Occipital lobe (tissue), 3 donors: ENCODE measurements at places on chromosomes 5 and 9. TPM values are rescaled to one million over a fixed set of nuclear protein-coding genes. Genes with fewer than 3 reads are reported as not detected.

CTNND2 gene
- 66.9 TPM for total RNA-seq

CDC14B gene
- total RNA-seq: 25.3 TPM

PPP3R2 gene
- total RNA-seq: not detected

ORM1 gene
- total RNA-seq: not detected

CAVIN4 gene
- 12.9 TPM for total RNA-seq

C9orf153 gene
- total RNA-seq: 0.62 TPM

TMEM215 gene
- total RNA-seq: 1.1 TPM

SPAG8 gene
- total RNA-seq: 4.7 TPM

IL13 gene
- not detected for total RNA-seq

STK10 gene
- total RNA-seq: 9.8 TPM

SLIT3 gene
- 0.78 TPM for total RNA-seq

MCTP1 gene
- total RNA-seq: 147 TPM

RGP1 gene
- 12.3 TPM for total RNA-seq

PSD2 gene
- total RNA-seq: 17.0 TPM

MARVELD2 gene
- 0.78 TPM for total RNA-seq

MED22 gene
- 17.9 TPM for total RNA-seq

RUSC2 gene
- total RNA-seq: 51.2 TPM

IL33 gene
- total RNA-seq: 20.7 TPM

BTNL9 gene
- 0.78 TPM for total RNA-seq

CLIC3 gene
- 0.31 TPM for total RNA-seq

ANGPTL2 gene
- 2.7 TPM for total RNA-seq

CCDC192 gene
- total RNA-seq: not detected

LRRC14B gene
- not detected for total RNA-seq

GABRB2 gene
- 98.1 TPM for total RNA-seq

TAS2R1 gene
- total RNA-seq: 0.62 TPM

IL7R gene
- total RNA-seq: under 0.01 TPM

INSYN2B gene
- total RNA-seq: 1.4 TPM

IFNA5 gene
- not detected for total RNA-seq

PCDHB16 gene
- total RNA-seq: 4.5 TPM

PAEP gene
- total RNA-seq: not detected

NCS1 gene
- total RNA-seq: 206 TPM

GLRA1 gene
- 0.16 TPM for total RNA-seq

PCDHA13 gene
- 20.9 TPM for total RNA-seq

SPATA31E1 gene
- not detected for total RNA-seq

C9 gene
- total RNA-seq: not detected

GABRA1 gene
- total RNA-seq: 18.2 TPM

FOXD4L5 gene
- 0.47 TPM for total RNA-seq
